ENCODE measurements at places on chromosomes 12 and 14.

- peak; percentile 76 for DNase-seq
Observed at GRCh38 chr12:53543539-53543938, 36.3 kb upstream of the NPFF start.

DNA sequence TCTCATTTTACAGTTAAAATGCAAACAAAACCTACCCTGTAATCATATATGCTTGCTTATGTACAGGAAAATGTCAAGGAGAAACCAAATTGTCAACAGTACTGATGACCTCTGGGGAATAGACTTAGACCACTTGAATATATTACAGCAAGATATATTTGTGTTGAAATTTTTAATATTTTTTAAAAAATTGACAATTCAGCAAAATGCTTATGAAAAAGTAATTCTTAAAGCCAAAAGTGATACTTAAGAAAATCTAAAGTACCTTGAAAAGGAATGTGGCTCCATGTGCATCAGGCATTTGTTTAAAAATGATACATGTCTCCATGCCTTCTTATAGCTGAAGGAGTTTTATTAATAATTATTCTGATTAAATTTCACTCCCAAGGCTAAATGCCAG is 49.2 kb downstream of the PTPN21 start:
- DNase-seq: no peak

GRCh38 chr12:83093426-83093825 is 406.7 kb downstream of the TMTC2 start:
- no peak for DNase-seq

DNA sequence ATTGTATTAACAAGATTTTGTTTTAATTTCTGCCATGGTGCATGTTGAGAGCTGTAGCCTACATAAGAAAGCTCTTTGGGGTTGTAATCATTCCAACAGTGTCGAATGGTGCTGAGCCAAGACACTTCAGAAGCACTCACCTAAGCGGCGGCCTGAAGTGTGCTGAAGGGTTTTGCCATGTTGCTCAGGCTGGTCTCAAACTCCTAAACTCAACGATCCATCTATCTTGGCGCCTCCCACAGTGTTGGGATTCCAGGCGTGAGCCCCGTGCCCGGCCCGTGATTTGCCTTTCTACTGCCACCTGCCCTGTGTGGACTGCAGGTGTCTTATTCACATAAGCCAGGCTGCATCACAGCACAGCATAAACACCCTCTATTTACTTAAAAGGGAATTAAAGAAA is 48.9 kb downstream of the AMN start:
- no peak for DNase-seq

GRCh38 chr12:88781909-88782308 is 201.6 kb upstream of the KITLG start:
- DNase-seq: no peak

Data from head of caudate nucleus (tissue), 42 donors.